ENCODE measurements at places on chromosomes 16 and 17. TPM values are rescaled to one million over a fixed set of nuclear protein-coding genes. Genes with fewer than 3 reads are reported as not detected.

Gene CFAP52
- total RNA-seq = not detected

DNA sequence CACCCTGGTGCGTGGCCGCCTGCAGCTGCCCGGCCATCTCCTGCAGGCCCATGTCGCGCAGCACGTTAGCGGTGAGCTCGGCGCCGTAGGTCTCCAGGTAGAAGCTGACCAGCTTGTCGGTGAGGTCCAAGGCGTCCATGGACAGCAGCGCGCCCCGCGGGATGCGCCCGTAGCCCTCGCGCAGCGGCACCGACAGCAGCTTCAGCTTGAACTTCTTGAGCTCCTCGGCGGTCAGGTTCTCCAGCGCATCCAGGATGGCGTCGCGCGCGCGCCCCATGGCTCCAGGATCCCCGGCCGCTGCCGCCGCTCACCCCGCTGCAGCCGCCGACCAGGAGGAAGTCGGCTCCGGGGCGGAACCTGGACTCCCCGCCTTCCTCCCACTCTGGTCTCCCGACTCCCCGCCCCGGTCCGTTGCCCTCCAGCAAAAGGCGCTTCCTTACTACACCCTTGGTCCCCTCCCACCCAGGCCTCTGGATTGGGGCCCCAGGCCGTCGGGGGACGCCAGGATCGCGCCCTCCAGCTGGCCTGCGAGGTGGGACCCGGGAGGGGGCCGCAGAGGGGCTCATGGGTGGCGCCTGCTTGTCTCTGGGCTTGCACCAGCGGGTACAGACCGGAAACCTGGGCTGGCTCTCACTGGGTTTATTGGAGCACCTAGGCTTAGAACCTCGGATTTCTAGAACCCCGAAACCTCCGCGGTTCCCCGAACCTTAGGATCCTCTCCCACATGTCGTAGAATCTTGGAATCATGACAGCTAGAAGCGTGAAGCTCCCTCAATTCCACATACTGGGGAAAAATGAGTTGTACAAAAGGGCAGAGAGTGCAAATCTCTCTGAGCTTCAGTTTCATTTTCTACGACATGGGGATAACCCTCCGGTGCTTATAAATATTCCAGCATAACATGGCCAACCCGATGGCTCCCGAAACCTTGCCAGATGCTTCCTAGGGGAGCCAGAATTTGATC, at the start of gene PYCARD:
Gene PYCARD (minus strand): TSS at position 347 of the 962 bp plus-strand sequence. CDS start 70 bp downstream, at position 277.
- DNase-seq = no peak

Gene SEPTIN12
- total RNA-seq = not detected

GRCh38 chr16:15993946-15994665, 44.7 kb downstream of the ABCC1 start:
- no peak for DNase-seq

Gene SOST
- total RNA-seq = not detected
